ENCODE measurements at places on chromosomes 2 and 18.

DNA sequence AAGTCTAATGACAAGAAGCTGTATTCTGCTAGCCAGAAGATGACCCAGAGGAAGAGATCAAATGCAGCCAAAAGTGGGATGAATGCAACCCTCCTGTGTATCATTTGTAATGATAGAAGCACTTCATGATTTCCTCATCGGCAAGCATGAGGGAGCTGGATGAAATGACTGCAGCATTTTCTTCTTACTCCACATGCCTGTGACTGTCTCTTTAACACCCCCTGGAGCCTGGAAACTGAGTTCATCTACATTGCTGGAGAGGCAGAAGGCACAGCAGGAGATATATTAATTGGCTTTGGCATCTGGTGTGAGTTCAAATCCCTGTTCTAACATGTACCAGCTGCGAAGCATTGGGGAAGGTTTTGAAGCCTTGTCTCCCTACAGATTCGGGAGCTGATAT is 37.7 kb downstream of the ID2 start:
- H3K4me3 ChIP-seq = no peak overlapping the region
- H3K27ac ChIP-seq = no peak overlapping the region
- no peak for DNase-seq
- no peaks in the 10 kb centered on the region for H3K4me1 ChIP-seq
- peaks cover 8% of the 10 kb centered on the region for H3K36me3 ChIP-seq

GRCh38 chr2:10620481-10620880 is 69.3 kb downstream of the NOL10 start:
- peaks cover 22% of the 10 kb centered on the region for H3K4me1 ChIP-seq
- no peak overlapping the region for H3K4me3 ChIP-seq
- H3K27me3 ChIP-seq = no peaks in the 10 kb centered on the region
- DNase-seq = no peak

DNA sequence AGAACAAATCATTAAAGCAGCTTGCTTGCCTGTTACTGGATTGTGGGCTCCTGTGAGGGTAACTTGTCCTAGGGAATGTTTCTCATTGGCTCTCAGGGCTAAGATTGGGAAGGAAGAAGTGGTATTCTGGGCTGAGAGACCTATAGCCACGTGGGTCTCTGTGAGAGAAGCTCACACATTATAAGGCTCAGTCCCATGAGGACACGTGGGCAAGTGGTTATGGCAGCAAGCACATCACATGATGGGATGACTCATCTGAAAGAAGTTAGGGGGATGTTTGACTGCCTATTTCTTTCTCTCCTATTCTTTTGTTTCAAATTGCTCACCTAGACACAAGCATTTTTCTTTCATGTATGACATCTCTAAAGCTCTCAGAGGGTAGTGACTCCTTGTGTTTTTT is 418.0 kb upstream of the ST6GAL2 start:
- no peak for DNase-seq
- H3K4me3 ChIP-seq = no peak overlapping the region
- no peaks in the 10 kb centered on the region for H3K4me1 ChIP-seq
- H3K27me3 ChIP-seq = no peaks in the 10 kb centered on the region
- H3K27ac ChIP-seq = no peak overlapping the region
- peaks cover 6% of the 10 kb centered on the region for H3K36me3 ChIP-seq

- H3K27me3 ChIP-seq = peaks cover 8% of the 10 kb centered on the region
- DNase-seq = no peak
- no peaks in the 10 kb centered on the region for H3K36me3 ChIP-seq
- H3K27ac ChIP-seq = no peak overlapping the region
- H3K4me3 ChIP-seq = no peak overlapping the region
- H3K4me1 ChIP-seq = no peaks in the 10 kb centered on the region
These were observed 143.1 kb upstream of the PELI1 start for GRCh38 chr2:64287202-64287740.

DNA sequence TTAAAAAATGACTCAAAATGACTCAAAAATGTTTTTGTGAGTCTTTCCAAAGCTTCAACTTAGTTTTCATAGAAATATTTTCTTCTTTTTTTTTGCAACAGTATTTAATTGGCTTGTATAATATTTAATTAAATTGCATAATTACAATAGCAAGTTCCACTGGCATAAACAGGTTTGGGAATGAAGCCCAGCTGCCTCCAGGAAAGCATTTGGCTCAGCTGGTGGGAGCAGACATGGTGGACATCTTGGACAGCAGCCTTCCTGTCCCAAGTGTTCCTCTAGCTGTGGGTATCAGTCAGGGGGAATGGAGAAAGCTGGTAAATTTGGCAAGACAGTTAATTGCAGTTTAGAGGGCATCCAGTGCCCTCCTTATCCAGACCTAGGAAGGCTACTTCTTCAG is 213.4 kb downstream of the ZBTB7C start:
- DNase-seq = no peak
- peaks cover 8% of the 10 kb centered on the region for H3K4me1 ChIP-seq
- H3K36me3 ChIP-seq = no peaks in the 10 kb centered on the region
- H3K27me3 ChIP-seq = peaks cover 33% of the 10 kb centered on the region
- H3K4me3 ChIP-seq = no peak overlapping the region
- no peak overlapping the region for H3K27ac ChIP-seq

- no peak overlapping the region for H3K27ac ChIP-seq
- peaks cover 4% of the 10 kb centered on the region for H3K27me3 ChIP-seq
These were observed 5.1 kb upstream of the RAB27B start for GRCh38 chr18:54822872-54823845.
